A549 (cell line): ENCODE measurements at places on chromosomes 12 and 14.

- peak; percentile 25 for DNase-seq
Measured at GRCh38 chr12:56684745-56685359, 3.2 kb downstream of the PTGES3 start.

- peak; percentile 67 for DNase-seq
Measured at GRCh38 chr12:102300824-102301461, 103.3 kb upstream of the PMCH start.

GRCh38 chr14:91996948-91997371 is 42.9 kb downstream of the TRIP11 start:
- peak; percentile 51 for DNase-seq

GRCh38 chr12:88982694-88983093 is 369.6 kb downstream of the DUSP6 start:
- no peak for DNase-seq

DNA sequence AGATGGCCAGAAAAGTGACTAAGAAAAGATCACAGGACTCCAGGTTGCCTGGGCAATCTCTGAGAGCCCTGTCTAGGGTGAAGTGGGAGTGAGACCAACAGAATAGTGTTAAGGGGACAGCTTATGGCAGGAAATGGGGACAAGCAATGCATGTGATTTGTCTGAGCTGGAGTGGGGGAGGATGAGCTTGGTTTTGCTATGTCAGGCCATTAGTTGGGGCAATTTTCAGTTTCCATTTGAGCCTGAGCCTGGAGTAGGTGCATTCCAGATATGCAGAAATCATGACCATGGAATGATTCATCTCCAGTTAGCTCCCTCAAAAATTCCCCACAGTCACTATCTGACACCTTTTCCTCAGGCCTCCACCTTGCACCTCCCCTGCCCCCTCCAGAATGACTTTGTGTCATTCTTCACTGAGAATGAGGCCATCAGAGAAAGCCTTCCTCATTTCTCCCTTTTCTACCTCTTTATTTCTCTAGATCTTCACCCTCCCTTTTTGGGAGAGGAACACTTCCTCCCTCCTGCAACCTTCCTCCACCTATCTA is 150.9 kb upstream of the PLEKHG7 start:
- peak; percentile 26 for DNase-seq

- no peak for DNase-seq
Measured at GRCh38 chr12:41944216-41944615, 200.5 kb downstream of the GXYLT1 start.
